ENCODE measurements at places on chromosomes 4 and X.

- no peak for DNase-seq
Observed at GRCh38 chr4:139922406-139923024, 231.5 kb downstream of the MAML3 start.

GRCh38 chr4:163072222-163072621 is 94.5 kb downstream of the NAF1 start:
- DNase-seq = no peak

DNA sequence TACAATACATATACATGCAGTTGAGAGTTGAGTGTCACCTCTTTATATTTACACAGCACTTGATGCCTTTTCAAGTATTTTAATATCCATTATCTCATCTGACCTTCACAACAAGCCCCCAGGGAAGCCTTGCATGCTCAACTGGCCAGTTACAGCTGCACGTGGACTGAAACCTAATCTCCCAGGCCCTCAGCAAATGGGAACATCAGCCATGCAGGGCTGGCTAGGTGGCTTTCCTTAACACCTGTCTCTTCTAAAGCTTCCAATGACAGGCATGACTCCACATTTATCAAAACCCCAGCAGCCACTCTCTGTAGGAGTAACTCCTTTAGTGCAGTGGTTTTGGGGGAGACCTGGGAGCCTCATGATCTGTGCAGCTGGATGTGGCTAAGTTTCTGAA is 56.4 kb downstream of the PHKA2 start:
- no peak for DNase-seq

DNA sequence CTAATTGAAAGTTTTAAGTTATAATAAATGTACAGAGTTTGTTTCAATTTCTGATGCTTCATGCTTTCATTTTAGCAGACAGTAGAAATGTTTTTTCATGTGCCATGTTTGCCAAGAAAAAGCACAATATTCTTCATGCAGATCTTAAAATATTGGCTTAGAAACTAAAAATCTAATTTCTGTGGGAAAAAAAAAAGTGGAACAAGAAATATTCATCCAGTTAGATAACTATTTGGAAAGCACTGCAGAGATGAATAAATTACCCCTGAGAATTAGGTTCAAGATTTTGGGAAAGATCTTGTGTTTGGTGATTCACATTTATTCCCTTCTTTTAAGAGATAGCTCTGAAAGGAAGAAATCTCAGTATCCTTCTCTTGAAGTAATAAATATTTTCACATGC is 912.5 kb downstream of the C4orf33 start:
- DNase-seq = no peak

DNA sequence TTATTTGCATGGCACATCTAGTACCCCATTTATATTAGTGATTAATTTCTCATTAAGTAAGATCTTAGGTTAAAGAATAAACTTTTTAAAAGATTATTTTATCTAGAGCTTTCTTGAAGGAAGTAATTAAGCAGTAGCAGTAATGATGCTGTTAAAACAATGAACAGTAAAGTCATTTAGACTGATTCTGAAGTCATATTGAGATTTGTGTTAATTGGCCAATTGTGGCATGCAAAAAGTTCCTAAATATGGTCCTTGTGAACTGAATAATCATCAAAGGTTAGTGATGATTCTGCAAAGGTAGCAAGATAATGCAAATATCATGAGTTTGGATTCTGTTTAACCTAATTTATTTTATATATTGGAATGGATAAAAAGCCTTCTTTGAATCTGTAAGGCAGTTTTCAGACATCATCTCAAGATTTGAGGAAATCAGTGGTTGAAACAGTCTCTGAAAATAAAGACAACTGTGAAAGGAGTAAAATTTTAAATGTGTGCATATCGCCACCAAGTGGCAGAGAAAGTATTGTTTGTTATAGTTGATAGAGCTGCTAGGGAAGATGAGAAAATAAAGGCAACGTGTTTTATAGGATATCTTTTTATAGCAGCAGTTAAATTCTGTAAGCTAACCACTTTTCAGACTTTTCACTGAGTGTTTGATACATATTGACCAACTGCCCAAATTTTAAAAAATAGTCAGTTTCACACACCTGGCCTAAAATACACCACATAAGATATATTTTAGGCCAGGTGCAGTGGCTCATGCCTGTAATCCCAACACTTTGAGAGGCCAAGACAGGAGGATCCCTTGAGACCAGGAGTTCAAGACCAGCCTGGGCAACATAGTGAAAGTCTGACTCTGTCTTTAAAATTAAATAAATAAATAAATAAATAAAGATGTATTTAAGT is 79.6 kb downstream of the CCKAR start:
- peak; percentile 39 for DNase-seq

DNA sequence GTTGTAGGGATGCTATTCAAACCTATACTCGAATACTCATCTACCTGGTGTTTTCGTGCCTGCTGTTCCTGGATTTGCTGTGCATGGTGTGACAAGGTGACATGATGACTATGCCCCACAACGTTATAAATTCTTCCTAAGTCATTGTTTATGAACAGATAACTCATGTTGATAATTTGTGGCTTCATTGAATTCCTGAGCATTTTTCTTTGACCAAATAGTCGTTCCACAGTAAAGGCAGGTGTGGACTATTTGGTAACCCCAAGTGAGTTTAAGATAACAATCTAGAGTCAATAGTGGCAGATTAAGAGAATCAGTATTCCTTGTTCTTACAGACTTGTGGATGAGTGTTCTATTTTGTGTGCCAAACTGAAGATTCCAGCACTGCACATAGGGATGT is 59.9 kb downstream of the SNX25 start:
- no peak for DNase-seq

DNA sequence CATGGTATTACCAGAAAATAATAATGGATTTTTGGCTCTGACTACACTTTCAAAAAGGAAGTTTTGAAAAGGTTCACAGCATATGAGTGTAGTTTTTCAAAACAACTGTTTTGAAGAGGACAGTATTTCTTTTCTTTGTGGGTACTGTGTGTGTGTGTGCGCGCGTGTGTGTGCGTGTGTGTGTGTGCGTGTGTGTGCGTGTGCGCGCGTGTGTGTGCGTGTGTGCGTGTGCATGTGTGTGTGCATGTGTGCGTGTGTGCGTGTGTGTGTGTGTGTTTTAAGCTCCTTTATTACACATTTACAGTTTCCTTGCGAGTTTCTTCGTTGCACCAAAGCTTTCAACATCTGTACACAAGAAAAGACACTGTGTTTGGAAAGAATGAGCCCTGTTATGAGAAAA is 755.4 kb downstream of the SH3BGRL start:
- no peak for DNase-seq
